ENCODE measurements at places on chromosomes 16 and 17. TPM values are rescaled to one million over a fixed set of nuclear protein-coding genes. Genes with fewer than 3 reads are reported as not detected.

The IL34 gene
- total RNA-seq: 0.82 TPM

The ADAMTS18 gene
- total RNA-seq: 2.0 TPM

The GJD3 gene
- total RNA-seq: 1.1 TPM

The THOC6 gene
- 12.2 TPM for total RNA-seq

The VTN gene
- total RNA-seq: not detected

The ZACN gene
- total RNA-seq: not detected

The CANT1 gene
- total RNA-seq: 70.7 TPM

The ZG16 gene
- not detected for total RNA-seq

The RANGRF gene
- 27.2 TPM for total RNA-seq

The CYBC1 gene
- total RNA-seq: 76.0 TPM

The SAMD14 gene
- 14.7 TPM for total RNA-seq

GRCh38 chr16:60087530-60087929, 1353.4 kb upstream of the GOT2 start:
- no peak for DNase-seq

GRCh38 chr17:57724026-57724728, 20.9 kb downstream of the CCDC182 start:
- DNase-seq: no peak

GRCh38 chr16:13997933-13998332, 73.2 kb upstream of the MRTFB start:
- peak; percentile 84 for DNase-seq

- no peak for DNase-seq
Observed at GRCh38 chr16:28175715-28176114, 36.0 kb downstream of the XPO6 start.

DNA sequence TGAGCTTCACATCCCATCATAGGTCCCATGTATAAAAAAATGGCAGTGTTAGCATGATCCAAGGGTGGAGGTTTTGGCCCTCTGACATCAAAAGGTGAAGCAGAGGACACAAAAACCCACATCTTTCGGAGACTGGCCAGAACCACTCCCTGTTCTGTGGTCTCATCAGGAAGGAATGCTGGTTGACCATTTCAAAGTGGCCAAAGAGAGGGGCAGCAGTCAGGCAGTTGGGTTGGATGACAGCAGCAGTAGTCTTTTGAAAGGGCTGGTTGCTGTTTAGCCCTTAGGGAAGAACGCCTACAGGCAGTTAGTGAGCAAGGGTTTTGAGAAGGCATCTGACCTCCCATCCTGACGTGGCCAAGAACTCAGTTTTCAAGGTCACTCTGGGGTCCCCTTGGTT, 40.5 kb downstream of the LCMT1 start:
- DNase-seq: peak; percentile 61

- no peak for DNase-seq
Observed at GRCh38 chr17:2795441-2796163, 636 bp upstream of the RAP1GAP2 start.

- DNase-seq: no peak
Observed at GRCh38 chr17:77566151-77566550, 392.4 kb upstream of the TNRC6C start.

- no peak for DNase-seq
Observed at GRCh38 chr17:8801135-8801840, 2.1 kb upstream of the MFSD6L start.

GRCh38 chr17:49588726-49589576, 13.3 kb downstream of the NXPH3 start:
- DNase-seq: no peak

- DNase-seq: no peak
Observed at GRCh38 chr16:1832838-1833454, 5.9 kb downstream of the FAHD1 start.

GRCh38 chr17:80026359-80027042, 9.2 kb downstream of the TBC1D16 start:
- no peak for DNase-seq

DNA sequence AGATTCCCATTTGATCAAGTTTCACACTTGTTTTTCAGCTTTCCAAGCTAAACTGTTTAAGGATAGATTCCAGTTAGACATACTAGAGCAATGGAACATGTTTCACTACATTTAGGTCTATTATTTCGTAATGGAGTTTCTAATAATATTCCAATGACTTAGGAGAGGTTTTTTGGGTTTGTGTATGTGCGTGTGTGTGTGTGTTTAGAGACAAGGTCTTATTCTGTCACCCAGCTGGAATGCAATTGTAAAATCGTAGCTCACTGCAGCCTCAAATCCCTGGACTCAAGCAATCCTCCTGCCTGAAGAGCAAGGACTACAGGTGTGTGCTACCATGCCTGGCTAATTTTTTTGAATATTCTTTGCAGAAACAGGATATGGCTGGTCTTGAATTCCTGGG, 426.3 kb downstream of the ZFHX3 start:
- no peak for DNase-seq

DNA sequence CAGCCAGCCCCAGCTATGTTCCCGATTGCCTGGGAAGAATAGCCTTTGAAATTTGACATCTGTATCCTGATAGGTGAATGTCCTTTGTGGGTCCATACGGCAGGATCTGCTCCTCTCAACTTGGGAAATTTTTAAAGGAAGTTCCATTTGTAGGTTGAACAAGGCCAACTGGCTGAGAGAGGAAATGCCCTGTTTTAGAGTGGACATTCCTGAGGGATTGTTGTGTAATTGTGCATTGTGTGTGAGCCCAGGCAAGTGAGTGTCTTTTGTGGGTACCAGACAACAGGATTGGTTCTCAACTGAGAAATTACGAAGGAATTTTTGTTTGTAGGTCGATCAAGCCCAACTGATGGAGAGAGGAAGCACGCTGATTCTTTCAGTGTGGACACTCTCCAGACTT, 2.6 kb upstream of the CPHXL2 start:
- DNase-seq: no peak

GRCh38 chr16:7227229-7227721, 105.4 kb upstream of the RBFOX1 start:
- DNase-seq: no peak

- no peak for DNase-seq
Observed at GRCh38 chr16:20674684-20675487, 22.6 kb downstream of the ACSM1 start.

DNA sequence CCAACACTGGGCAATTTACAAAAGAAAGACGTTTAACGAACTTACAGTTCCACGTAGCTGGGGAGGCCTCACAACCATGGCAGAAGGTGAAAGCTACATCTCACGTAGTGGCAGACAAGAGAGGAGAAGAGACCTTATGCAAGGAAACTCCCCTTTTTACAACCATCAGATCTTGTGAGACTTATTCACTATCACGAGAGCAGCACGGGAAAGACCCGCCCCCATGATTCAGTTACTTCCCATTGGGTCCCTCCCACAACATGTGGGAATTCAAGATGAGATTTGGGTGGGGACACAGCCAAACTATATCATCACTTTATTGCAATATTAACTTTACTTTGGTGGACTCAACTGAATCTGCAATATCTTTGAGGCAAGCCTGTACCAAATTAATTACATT, 11.9 kb upstream of the ENGASE start:
- no peak for DNase-seq

- no peak for DNase-seq
Observed at GRCh38 chr16:52976539-52977167, 76.0 kb downstream of the CHD9NB start.

GRCh38 chr17:3683054-3683511, 12.9 kb downstream of the P2RX5 start:
- DNase-seq: no peak

GRCh38 chr17:20281860-20282259, 185.5 kb downstream of the LGALS9B start:
- DNase-seq: no peak

- DNase-seq: no peak
Observed at GRCh38 chr17:55601874-55602364, 90.7 kb upstream of the SMIM36 start.

DNA sequence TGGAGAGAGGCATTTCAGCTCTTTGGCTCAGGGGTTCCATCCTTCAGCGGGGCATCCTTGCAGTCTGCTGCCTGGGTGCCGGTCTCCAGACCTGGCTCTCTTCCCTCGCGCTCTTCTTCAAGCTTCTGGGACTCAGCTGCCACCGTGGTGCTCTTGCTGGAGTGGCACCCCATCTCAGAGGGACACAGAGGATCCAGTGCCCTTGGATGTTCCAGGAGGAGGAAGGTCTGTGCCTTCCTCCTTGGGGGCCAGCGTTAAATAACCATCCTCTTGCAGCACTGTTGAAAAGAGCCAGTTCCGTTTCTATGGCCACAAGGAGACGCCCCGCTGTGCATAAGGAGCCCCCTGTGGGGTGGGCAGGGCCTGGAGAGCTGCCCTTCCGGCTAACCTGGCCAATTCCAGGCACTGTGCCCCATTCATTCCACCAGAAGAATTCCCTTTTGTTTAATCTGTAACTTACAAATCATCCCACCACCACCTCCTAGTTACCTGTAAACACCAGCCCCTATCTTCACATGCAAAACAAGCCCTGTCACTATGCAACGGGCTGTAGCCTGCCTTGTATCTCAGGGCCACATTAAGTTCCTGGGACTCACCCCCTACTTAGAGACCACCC, 8.6 kb downstream of the CHD9NB start:
- DNase-seq: no peak

- DNase-seq: no peak
Observed at GRCh38 chr17:44221862-44222111, 2.3 kb upstream of the UBTF start.

GRCh38 chr17:27413315-27413714, 42.9 kb upstream of the KSR1 start:
- no peak for DNase-seq

GRCh38 chr17:11292491-11292890, 51.5 kb downstream of the SHISA6 start:
- no peak for DNase-seq

GRCh38 chr16:70685061-70685937, 554 bp downstream of the MTSS2 start:
- no peak for DNase-seq

GRCh38 chr17:45234641-45235415, 13.1 kb downstream of the FMNL1 start:
- DNase-seq: no peak

DNA sequence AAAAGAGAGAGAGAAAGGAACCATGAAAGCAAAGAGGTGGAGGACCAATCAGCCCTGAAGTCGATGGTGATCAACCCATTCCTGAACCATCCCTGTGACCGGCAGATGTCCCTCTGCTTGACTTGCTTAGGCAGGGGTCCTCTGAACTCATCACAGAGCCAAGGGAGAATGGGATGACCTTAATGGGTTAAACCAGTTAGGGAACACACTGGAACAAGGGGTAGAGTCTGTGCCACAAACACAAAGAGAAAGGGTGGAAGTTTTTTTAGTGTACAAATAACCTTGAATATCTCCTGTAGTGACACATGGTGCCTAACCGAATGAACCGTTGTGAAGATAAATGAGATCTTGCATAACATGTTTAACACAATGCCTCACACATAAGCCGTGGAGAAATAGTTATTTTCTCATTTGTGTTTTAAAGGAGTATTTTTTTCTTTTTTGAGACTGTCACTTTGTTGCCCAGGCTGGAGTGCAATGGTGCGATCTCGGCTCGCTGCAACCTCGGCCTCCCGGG, 11.2 kb downstream of the NAA60 start:
- DNase-seq: no peak

- DNase-seq: peak; percentile 85
Observed at GRCh38 chr16:66660422-66661209, 35.9 kb downstream of the CMTM4 start.

DNA sequence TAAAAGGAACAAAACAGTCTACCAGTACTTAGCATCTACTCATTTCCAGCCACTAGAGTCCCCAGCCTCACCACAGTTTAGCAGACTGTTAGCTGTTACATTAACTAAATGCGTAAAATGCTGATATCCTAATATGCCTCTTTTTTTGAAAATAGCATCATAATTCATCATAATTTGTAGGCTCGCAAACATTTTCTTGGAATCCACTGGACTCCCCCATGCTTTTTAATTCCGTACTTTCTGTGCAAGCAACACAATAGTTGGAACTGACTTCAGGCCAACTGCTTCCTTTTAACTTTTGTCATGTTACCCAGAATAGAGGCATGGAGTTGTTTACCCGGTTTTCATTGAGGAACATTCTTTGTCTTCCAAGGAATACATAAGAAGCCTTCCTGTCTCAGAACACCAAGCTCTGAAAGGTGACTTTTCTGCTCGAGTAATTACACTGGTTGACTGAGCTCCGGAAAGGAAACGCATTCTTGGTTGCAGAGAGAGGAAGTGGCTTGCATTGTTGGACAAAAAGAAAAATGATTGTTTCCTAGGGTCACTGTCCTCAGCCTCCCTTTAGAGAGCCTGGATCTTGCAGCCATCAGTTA, 30.9 kb upstream of the SEC14L1 start:
- no peak for DNase-seq

DNA sequence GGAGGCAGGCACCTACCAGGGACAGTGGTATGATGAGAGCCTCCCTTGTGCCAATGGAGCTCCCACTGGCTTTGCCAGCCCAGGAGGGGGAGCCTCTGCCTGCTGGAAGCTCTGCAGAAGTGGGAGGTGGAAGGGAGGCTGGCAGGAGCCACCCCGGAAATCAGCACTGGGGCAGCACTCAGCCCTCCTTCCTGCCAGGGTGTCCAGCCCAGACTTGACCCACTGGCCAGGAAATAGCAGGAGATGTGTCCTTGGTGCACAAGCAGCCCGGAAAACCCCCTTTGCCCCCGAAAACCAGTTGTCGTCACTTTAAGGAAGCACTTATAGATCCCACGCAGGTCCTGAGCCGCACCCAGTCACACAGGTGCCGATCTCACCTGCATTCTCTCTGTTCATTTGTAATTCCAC, 49.3 kb upstream of the CACNG4 start:
- DNase-seq: no peak

DNA sequence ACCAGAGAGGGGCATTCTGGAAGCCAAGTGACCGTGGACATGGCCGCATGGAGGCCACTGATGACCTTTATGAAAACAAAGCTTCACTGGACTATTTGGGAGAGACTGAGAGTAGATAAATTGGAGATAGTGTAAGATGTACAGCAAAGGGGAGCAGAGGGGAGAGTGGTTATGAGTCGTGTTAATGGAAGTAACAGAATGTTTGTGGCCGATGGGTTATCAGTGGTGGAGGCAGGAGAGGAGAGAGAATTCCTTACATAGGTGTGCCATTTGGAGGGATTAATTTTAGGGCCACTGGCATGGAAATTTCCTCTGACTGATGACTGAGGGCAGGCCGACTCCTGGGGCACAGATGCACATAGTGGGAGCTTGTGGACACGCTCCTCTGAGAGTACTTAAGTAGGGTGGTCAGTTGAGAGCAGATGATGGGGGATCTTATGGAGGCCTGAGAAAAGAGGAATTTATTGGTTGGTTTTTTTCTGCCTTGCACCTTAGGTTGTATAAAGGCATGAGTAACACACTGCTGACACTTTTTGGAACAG, 19.2 kb downstream of the PRPSAP2 start:
- no peak for DNase-seq

DNA sequence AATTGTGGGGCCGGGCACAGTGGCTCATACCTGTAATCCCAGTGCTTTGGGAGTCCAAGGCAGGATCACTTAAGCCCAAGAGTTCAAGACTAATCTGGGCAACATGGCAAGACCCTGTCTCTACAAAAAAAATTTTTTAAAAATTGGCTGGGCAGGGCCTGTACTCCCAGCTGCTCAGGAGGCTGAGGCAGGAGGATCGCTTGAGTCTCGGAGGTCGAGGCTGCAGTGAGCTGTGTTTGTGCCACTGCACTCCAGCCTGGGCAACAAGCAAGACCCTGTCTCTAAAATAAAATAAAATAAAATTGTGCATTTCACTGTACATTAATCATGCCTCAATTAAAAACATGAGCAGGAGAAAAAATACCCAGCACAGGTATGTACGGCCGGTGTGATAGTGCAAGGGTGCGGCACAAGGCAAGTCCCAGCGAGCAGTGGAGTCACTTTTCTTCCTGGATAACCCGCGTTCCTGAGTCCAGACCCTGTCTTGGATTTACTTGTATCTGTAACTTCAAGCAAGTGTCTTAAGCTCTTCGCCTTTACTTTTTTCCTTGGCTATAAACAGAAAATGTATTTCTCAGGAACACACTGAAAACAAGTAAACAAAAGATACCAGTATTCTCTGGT, 11.4 kb downstream of the ZDHHC7 start:
- no peak for DNase-seq

Measured in kidney epithelial cell (primary cell).